ENCODE measurements at places on chromosomes 4 and X.

DNA sequence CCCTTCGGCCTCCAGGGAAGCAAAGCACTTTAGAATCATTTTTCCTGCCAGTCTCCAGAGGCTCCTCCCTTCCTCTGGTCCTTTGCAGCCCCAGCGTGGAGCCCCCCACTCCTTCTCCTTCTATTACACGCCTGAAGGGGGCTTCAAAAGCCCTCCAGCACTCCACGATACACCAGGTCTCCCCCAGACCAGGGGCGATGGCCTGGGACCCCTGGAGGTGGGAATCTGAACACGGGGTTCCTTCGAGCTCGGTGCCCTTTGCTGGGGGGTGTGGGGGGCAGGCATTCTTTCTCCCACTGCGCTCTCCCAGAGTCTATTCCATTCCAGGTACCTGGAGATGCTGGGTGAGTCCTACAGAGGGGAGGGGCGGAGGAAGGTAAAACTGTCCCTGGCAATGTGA is 97.6 kb downstream of the HMX1 start:
- DNase-seq = no peak

DNA sequence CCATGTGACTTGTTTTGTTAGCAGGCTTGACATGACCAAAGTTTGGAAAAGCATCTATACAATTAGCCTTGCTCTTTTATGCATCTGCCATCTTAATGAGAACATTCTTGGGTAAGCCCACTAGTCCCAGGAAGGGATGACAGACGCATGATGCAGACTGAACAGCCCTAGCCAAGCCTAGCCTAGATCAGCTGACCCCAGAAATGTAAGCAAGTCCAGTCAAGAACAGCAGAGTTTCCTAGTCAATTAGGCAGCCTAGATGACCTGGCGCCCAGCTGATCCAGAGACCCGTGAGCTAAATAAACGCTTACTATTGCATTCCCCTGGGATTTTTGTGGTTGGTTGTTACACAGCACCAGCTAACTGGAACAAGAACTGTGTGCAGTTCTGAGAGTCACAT is 457.9 kb downstream of the BCOR start:
- DNase-seq = no peak

DNA sequence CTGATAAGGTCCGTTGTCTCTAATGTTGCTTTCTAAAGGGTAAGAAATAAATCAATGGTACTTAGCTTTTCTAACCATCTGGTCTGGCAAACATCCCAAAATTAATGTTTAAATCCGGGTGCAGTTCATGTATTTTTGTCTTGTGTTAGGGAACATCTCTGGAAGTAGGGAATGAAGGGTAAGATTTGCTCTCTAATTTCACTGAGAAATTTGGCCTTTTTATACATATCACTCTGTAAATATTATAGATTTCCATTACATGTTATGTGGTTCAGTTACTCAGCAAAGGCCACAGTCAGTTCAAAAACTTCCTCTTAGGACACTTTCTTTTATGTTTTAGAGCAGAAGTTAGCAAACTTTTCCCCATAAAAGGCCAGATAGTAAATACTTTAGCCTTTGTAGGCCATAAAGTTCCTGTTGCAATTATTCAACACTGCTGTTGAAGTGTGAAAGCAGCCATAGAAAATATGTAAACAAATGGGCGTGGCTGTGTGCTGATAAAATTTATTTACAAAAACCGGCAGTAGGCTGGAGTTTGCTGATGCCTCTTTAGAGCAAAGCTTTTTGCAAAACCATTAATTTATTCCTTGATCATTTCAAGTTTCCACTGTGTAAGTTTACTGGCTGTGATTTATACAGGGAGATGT is 218.1 kb downstream of the ANTXR2 start:
- peak; percentile 38 for DNase-seq

- no peak for DNase-seq
Observed at GRCh38 chrX:47902161-47902560, 65.5 kb downstream of the ZNF81 start.

DNA sequence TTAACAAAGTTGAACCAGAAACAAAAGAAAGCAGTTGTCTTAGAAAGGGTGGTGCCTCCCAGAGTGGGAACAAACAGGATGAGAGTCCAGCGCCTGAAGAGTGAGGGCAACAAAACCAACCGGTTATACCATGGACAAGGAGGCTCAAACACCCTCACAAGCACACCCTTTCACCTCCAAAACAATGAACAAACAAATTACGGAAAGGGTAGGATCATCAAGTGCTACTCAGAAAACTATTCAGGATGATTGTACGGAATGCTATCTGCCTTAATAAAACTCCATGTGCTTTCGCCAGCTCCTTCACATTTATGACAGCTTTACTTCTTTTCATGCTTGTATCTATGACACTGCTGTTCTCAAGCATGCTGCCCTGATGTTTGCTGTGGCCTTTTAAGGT is 26.8 kb downstream of the SLC39A8 start:
- DNase-seq = no peak
